ENCODE measurements at places on chromosomes 13 and 19.

DNA sequence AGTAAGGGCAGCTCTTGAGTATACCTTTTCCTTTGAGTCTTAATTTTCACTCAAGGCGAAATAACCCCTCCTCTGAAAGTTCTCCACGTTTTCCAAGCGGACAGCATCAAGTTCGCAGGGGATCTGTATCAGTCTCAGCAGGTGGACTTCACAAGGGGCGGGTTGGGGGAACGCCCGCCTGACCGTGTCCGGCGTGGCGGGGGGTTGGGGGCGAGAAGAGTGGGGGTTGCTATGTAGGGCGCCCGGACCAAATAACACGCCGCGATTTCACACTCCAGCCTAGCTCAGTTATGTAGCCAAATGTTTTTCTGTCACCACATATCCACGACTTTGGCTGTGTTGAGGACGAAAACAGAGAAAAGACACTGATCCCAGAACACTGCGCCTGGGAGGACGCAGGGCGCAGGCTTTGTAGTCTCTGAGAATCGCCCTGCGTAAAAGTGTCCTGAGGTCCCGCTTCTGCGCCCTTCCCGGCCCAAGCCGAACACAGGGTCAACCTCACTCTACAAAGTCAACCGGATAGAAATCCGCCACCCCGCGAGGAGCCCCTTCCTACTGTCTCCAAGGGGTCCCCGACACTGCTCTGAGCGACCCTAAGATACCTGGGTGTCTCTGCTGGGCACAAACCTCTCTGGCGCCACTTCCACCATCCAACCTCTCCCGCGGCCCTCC is 524 bp downstream of the RUBCNL start:
- no peak for DNase-seq

GRCh38 chr19:7512400-7512851 is 3.5 kb upstream of the ZNF358 start:
- no peak for DNase-seq

DNA sequence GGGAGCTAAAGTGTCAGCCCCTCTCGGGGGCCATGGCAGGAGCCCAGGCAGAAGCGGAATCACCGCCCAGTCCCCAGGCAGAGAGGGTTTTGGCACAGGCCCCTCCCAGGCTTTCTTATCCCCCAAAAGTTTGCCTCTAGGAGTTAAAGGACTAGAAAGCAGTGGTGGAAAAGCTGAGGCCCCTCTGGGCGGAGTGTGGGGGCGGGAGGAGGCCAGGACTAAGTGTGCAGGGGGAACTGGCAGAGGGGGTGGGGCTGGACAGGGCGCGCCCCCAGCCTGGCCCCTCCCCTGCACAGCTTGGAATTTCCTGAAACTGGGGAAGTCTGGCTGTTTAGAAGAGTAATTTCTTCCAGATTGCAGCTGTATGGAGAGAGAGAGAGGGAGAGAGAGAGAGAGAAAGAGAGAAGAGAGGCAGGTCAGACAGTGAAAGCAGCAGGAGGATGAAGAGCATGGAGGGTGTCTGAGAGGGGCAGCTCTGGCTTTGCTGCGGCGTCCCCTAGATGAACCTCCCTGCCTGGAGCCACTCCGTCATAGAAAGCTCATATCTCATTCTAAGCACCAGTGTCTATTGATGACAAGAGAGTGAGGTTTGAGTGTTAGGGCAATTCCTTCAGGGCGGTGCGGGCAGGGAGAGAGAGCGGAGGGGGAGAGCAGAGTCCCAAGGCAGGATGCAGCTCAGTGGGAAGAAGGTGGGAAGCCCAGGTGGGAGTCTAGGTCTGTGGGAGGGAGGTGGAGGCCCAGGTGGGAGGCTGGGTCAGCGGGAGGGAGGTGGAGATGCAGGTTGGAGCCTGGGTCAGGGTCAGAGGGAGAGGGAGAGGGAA is at the start of gene CDC42EP5:
Gene CDC42EP5 (minus strand): TSS at position 226 of the 821 bp plus-strand sequence. CDS start 7,749 bp downstream, outside the sequence.
- no peak for DNase-seq

GRCh38 chr13:80338781-80339562 is 2.0 kb downstream of the SPRY2 start:
- DNase-seq: no peak

DNA sequence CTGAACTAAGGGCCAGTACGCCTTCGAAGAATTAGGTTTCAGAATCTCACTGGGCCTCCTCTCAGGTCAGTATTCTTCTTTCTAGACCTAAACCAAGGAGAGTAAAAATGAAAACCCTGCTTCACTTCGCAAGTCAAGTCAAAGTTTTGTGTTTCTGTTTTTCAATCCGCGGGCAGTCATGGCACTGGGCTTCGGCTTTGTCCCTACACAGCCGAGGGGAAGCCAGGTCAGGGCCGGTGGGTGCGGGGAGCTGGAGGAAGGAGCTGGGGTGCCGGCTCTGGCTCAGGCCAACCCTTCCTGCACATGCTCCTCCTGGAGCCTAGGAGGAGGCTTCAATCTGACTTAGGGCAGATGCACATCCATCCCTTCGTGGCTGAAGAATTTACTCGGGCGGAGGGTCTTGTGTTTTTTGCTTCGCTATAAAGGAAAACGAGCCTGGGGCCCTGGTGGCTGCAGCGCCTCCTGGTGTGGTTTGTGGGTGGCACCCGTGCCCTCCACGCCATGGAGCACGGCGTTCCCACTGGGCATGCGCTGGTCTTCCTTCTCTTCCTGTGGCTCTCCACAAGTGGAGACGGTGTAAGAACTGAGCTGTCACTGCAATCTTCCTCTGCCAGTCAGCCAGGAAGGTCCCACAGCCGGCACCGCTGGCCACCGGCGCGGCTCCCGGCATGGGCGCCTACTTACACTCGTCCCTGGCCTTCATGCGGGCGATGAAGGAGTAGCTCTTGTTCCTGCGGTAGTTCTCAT is 22.5 kb downstream of the C19orf44 start:
- DNase-seq: no peak

DNA sequence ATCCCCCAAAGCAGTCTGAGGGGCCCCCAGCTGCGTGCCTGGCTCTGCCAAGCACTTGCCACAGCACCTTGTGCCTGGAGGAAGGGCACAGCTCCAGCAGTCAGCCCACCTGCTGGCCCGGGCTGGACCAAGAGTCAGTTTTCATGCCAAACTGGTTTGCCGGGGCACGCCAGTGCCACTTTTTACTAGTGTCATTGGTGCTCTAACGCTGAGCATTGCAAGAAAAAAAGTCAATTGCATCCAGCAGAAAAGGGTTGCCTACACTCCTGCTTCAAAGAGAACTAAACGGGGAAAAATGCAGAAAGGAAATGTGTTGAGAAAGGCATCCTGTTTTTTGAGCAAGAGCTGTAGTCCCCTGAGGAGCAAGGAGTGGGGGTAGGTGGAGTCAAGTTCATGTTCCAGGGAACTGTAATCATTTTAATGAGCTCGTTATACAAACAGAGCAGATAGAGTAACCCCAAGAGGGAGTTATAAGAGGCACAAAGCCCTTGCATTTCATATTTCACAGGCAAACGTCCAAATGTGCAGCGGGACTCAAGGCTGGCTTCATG is 68.4 kb downstream of the F2RL3 start:
- no peak for DNase-seq

- DNase-seq: peak; percentile 35
Measured at GRCh38 chr19:17950310-17951156, 16.4 kb upstream of the KCNN1 start.

GRCh38 chr13:19955873-19956559 is 2.5 kb upstream of the ZMYM2 start:
- DNase-seq: no peak

DNA sequence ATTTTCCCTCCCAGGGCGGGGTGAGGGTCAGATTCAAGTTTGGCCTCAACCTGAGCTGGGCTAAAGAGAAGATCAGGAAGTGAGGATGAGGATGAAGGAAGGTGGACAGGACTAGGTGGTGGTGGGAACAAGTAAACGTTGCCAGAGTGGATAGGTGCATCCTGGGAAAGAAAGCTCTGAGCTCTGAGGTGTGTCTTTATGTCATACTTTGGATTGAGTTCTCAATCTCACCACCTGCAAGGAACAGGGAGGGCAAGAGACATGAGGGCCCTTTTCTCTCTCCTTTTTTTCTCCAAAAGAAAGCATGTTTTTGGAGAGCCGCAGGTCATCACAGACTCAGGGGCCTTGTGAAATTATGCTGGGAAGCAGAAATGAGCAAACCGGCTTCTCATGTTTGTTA is 38.2 kb upstream of the IGFL1 start:
- DNase-seq: no peak

- no peak for DNase-seq
Measured at GRCh38 chr13:91375116-91375729, 23.2 kb upstream of the GPC5 start.

DNA sequence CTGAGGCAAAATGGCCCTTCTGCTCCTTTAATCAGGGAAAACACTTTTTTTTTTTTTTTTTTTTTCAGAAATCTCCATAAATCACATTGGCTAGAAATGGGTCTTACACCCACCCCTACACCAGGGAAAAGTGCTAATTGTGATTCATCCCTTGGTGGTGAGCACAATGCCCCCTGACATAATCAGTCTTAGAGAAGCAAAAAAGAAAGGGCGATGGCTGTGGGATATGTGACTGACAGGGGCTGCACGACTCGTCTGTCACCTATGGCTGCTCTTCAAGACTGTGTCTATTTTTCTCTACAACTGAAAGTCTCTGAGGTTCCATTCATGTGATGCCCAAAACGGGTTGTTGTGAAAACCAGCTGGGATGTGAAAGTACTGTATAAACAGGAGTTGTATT is 3.6 kb upstream of the GPC6 start:
- DNase-seq: no peak

DNA sequence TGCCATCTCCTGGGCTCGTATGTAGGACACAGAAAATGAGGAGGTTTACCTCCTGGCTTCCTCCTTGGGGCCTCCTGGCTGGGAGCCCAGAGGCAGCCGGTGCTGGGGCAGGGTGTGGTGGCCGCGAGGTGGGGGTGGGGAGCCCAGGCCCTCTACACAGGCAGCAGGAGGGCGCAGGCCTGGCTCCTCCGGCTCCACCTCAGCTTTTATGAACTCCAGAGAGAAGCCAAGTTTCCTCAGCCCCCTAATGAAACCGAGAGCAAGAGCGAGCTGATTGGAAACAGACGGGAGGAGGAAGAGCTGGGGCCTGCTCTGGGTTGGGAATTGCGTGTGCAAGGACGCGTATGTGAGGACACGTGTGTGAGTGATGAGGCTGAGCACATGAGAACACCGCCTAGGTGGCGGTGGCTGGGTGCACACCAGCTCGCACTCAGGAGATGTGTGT is 23.1 kb downstream of the LYL1 start:
- DNase-seq: no peak

DNA sequence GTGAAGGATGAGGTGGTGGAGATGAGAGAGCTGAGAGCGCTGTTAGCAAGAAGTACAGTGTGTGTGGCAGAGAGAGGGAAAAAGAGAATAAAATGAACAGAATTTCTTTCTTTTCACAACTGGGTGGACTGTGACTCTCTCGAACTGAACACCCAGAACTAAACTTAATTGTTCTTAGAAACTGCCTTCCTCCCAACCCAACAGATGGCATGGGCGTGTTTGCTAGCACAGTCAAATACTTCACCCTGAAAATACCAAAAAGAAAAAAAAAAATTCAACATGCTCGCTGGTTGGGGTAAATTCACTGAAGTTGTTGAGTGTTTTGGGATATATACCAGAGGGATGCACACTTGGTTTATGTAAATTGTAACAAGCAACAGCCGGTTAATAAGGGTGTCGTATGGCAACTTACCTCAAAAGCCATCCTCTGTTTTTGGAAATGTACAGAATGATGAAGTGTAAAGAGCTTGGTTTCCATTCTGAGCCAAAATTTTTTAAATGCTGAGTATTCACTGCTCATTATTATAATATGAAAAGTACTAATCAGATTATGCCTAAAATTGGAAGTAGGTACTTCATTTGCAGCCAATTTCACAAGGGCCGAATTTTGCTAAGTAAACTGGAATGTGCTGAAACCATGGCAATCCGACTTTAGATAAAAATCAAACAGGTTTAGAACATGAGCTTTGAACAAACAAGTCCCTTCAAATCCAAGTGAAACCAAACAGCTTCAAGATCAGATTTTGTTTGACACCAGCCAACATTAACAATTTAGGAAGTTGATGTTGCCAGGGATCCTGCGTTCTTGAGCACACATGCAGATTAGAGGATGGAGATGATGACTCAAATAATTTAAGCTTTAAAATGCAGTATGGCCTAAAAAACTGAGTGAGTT is 115.8 kb downstream of the ZIC5 start:
- no peak for DNase-seq

DNA sequence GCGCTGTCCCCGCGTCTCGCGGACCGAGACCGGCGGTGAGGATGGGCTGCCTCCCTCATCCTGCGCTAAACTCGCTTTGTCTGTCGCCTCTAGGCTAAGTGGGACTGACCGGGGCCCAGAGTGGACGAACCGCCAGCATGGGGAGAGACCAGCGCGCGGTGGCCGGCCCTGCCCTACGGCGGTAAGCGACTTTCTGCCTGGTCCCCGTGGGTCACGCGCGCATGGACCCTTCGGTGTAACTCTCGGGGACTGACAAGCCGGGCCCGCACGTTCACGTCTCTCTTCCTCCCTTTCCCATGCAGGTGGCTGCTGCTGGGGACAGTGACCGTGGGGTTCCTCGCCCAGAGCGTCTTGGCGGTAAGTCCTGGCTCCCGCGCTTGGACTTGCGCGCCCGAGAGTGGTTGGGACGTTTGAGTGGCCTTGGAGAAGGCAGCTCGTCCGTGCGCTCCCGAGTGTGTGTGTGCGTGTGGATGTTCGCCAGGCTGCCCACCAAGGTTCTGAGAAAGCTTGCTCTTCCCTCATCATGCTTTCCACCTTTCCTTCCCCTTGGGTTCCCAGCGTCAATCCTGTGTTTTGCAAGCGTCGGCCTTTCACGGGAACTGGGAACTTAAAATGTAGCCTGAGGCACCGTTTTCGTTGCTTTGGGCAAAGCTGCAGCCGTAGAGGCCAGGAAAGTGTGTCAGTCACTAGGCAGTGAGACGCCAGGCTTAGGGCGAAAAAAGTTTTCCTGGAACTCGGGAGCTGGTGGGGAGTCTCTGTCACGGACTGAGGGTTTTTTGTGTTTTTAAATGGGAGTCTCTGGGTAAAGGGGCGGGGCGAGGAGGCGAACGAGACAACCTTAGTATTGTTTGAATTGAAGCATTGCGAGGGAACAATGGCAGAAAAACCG is 927 bp downstream of the COL4A2 start:
- no peak for DNase-seq

GRCh38 chr19:3012621-3013262 is 16.3 kb downstream of the TLE2 start:
- DNase-seq: no peak

GRCh38 chr19:40257096-40257517 is 28.0 kb downstream of the AKT2 start:
- DNase-seq: no peak

DNA sequence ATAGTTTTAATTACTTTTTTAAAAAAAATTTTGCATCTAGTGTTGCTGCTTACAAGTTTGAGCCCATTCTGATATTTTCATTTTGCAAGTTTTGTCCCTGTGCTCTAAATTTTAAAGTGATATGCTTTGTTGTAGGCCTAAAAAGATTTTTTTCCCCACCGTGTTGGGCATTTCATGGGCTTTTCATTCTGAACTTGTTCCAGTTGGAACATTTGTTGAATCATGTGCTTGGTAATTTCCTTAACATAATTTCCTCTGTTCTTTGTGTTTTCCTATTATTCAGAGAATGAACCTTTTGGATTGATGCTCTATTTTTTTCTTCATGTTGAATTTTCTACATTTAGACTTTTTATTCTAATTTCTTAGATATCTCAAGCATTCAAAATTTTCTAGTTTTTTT is 206.4 kb upstream of the SPRY2 start:
- DNase-seq: no peak
